ENCODE measurements at places on chromosomes 2 and 18. TPM values are rescaled to one million over a fixed set of nuclear protein-coding genes. Genes with fewer than 3 reads are reported as not detected.

DNA sequence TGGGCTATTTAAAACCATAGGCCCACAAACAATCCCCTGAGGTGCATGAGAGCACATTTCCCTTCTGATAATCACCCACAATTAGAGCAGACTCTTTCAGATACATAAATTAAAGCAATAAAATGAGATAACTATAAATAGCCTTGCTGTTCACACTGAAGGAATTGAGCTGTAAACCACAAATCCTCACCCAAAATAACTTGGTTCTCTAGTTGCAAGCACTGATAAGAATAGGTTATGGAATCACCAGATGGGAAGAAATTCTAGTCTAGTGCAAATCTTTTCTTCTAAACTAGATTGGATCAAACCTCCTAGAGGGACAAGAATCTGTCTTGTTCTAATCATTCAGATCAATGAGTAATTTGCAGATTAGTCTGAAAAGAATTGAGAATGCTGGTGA is 64.6 kb downstream of the NAB1 start:
- DNase-seq: no peak

DNA sequence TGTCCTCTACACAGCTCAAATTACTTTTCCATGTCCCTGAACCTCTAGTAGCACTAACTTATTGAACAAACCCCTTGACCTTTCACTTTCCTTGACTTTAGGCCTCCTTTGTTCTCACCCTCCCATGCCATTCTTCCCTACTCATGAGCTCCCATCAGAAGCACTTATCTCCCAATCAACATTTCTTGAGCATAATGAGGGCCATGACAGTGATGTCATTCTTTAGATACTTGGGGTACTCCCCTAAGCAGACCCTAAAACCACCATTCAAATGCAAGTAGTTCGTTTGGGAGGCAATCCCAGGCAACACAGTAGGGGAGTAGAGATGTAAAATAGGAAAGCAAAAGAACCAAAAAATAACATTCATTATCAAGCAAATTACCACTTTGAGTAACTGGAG is 115.9 kb upstream of the ARHGAP28 start:
- DNase-seq: no peak

DNA sequence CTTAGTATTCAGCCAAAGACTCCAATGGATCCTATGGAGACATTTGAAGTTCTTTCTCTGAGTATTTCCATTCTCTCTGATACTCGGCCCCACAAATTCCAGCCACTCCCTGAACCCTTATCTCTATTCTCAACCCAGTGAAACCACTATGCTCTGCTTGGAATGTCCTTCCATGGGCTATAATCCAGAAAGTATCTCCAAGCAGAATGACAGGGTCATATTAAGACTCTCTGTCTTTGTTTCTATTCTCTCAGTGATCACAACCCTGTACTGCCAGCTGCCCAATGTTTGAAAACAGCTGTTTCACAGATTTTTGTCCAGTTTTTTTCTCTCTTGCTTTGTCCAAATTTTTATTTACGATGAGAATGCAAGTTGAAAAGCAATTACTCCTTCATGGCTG is 21.9 kb downstream of the CHMP3 start:
- no peak for DNase-seq

DNA sequence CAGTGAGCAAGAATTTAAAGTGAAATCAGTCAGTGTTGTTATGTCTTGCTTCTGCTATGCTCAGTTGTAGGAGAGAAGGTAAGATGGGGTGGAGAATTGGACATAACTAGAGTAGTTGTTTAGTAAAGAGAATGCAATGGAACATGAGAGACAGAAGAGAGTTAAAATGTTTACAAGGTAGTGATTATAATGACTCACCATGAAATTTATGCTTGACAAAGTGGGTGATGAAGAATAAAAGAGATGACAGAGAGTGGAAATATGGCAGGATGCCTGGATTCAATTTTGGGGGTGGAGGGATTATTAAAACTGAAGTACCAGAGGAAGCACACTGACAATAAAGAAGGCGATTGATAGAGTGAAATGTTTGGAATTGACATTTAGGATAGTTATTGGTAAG is 10.6 kb downstream of the SCG2 start:
- no peak for DNase-seq

- no peak for DNase-seq
Measured at GRCh38 chr18:67092141-67092540, 424.4 kb downstream of the DSEL start.

DNA sequence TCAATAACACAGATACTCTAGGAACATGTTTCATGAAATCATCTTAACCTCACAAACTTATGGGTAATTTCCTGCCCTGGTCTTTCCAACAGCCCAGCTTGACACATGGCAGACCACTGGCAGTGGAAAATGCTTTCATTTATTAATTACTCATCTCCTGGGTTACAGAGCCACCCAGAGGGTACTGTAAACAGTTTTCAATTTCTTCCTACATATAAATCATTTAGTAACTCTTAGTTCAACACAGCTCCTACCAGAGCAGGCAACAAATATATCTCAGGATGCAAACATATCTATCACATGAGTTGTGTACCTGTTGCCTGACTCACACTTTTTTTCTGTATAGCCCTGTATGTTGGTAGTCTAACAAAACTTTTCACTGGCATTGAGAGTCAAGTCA is 99.2 kb upstream of the VRK2 start:
- no peak for DNase-seq

GRCh38 chr2:9800975-9801726 is 42.1 kb upstream of the TAF1B start:
- DNase-seq: no peak

DNA sequence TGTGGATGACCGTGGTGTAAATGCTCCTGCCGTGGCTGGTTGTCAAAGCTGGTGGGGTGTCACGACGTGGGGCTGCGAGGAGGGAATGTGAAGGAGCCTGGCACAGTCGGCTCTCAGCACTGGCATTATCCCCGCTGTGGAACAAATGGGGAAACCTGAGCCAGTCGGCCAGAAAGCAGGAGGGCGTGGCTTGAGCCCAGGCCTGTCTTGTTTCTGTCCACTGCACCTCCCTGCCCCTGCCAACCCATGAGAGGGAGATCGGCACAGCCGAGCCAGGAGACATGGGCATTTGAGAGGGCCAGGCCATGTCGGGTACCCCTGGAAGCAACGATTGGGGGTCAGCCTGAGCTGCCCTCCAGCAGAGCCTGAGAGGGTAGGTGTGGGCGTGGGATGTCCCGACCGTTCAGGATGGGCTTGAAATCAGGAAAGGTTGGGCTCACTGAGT is 44.5 kb downstream of the PDIA6 start:
- DNase-seq: peak; percentile 74

DNA sequence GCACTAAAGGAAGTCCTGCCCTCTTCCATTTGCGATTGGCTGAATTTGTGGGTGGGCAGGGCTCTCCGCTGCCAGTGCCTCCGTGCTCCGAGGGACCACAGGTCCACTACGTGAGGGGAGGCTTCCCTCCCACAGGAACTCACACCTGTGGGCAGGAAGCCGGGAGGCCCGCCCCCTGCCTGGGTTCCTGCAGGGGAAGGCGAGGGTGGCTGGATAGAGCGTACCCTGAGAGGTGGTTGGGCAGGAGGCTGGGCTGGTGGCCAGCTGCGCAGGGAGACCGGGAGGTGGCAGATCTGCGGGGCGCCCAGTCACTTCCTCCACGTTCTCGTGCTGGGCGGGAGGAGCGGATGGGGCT is 47.0 kb upstream of the PTH2R start:
- peak; percentile 83 for DNase-seq

- DNase-seq: peak; percentile 82
Measured at GRCh38 chr2:205685314-205686055, 3.2 kb downstream of the NRP2 start.

HOXD13 gene
- not detected for total RNA-seq

All from posterior vena cava (tissue), 2 donors.